Ureter (tissue), 1 donor: ENCODE measurements at places on chromosomes 4 and X.

- no peak for DNase-seq
Measured at GRCh38 chr4:97653701-97654100, 489.6 kb downstream of the STPG2 start.

DNA sequence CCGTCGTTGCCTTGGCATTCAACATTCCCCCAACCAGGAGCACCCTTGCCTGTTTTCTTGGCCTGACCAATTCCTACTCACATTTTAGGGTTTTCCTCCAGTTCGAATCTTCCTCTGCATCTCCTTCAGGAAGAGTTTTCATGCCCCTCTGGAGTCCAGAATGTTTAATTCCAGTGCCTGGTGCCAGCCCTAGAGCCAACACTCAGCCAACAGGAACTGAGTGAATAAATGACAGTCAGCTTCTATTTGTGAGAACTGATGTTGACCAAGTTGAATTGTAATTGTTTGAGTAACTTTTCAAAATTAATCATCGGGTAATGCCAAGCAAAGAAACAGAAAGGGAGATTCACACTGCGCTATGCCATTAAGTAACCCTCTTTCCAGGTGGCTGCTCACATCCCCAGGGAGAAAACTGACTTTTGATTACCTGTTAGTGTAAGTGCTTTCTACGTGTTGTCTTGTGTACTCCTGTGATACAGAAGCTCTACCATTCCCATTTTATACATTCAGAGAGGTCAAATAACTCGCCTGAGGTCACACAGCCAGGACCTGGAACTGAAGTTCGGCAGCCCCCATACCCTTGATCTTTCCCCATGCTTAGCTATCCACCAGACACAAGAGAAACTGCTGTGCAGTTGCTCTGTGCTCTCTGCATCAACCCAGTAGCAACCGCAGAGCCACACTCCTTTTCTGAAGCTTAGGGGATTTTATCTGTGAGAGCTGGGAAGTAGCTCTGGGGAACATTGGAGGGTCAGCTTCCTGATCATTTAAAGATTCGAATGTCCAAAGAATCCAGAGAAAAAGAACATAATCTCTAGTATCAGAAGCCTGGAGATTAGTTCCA lies 19.0 kb upstream of the SLC2A9 start:
- no peak for DNase-seq

- DNase-seq, result no peak
Measured at GRCh38 chrX:143781103-143781502, 60.6 kb upstream of the SPANXN2 start.

- no peak for DNase-seq
Measured at GRCh38 chrX:118675326-118675965, 52.0 kb upstream of the IL13RA1 start.
